CD4-positive, alpha-beta T cell treated with Interferon alpha-2 for 1 hour (primary cell): ENCODE measurements at places on chromosomes 7 and 10.

- no peak for DNase-seq
Observed at GRCh38 chr7:23967949-23968599, 258.1 kb downstream of the STK31 start.

DNA sequence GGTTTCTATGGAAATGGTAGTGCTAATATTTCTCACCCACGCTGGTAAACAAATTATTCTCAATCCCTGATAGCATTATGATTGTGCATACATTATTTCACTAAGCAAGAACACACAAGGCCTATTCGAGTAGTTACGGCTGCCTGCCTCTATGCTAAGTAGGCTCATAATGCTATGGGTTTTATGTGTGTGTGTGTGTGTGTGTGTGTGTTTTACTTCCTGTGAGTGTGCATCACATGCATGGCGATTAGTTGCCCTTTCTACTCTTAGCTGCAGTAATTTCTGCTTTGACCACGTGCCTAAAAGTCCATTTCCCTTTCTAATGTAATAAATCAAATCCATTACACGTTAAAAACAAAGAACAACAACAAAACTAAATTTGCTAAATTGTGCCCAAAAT lies 117.0 kb downstream of the CHCHD3 start:
- DNase-seq: no peak

- DNase-seq: peak; percentile 81
Observed at GRCh38 chr10:101840741-101841453, 2.7 kb downstream of the KCNIP2 start.

DNA sequence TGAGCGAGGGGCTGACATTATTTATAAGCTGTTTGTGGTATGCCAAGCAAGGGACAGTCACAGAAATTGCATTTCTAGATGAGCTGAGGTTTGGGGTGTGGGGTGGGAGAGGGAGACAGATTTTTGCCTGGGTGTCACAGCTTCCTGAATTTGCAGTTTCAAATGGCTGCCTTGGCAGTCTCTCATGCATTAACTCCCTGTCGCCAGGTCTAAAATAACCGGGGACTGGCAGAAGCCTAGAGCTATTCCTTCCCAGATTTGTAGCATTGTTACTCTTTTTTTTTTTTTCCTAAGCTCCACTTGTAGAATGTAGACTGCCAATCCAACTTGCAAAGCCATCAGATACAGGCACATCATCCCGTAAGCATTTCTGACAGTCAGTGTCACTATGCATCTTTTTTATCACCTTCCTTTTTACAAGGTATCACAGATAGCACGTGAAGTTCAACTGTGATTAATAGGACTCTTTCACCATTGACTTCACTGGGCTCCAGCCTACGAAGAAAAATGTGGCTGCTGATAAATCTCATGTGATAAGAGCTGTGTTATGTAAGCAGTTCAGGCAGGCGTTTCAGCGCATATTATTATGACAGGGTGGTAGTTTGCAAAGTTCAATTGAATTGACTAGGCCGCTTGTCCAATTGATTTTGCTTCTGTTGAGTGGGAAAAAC lies 130.7 kb upstream of the CELF2 start:
- no peak for DNase-seq

GRCh38 chr7:65971021-65971420 lies 11.0 kb downstream of the GUSB start:
- DNase-seq: no peak

DNA sequence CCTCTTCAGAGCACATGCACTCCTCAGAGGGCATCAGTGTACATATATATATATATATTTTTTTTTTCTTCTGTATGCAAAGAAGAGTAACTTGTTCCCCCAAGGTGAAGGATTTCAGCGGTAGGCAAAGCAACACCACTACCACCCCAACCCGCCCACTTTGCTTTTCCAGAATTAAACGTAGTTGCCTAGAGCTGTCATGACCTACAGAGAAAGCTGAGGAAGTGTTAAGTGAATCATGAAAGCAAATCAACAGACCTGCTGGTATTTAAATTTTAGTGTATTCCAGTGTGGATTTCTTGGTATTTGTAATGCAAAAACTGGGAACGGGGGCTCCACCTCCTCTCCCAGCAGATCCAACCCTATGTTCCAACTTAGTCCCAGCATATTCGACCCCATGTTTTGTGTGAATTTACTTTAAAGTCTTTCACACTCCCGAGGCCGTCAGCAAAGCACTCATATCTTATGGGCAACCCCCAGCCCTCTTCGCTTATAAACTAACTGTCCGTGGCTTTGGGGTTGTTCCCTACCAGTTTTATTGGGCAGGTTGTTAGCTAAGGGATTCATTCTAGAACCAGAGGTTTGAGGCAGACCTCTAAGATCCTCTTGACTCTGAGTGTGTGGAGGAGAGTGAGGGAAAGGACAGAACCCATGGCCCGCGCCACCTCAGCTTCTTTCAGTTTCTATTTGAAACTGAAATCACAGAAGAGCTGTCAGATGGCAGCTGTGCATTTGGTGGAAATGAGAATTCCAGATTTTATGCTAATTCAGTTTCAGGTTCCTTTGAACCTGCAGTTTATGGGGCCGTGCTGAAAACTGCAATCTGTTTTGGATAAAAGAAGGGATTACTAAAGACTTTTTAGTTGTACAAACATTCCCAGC lies 450.2 kb upstream of the GALNT17 start:
- no peak for DNase-seq

DNA sequence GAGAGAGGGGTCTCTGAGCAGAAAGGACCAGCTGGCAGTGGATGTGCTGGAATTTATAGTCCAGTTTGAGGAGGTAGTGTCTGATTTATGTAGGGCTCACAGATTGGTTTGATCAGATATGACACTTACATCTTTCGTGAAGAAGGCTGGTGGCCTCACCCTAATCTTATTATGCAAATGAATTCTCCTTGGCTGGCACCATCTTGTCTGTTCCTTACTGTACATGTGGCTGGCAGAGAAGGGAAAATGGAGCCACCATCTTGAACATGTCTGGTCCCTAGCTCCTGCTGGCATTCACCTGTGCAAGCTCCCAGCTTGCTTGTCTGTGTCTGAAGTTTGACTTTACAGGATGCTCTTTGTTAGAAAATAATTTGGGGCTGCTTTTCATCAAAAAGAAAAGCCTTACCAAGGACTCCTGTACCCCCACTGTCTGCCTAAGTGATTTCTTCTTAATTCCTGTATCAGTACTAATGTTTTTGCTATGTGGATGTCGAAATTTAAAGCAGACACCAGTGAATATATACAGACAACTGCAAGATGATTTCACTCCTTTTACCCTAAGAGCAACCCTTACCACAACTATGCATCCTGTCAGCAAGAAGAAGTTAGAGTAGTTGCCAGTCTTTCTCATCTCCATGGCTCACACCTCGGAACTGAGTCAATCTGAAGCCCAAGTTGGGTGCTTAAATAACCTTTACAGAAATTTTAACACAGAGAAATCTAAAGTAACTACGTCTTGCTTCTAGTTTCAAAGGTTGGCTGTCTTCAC lies 322.0 kb upstream of the SEMA3D start:
- DNase-seq: no peak

DNA sequence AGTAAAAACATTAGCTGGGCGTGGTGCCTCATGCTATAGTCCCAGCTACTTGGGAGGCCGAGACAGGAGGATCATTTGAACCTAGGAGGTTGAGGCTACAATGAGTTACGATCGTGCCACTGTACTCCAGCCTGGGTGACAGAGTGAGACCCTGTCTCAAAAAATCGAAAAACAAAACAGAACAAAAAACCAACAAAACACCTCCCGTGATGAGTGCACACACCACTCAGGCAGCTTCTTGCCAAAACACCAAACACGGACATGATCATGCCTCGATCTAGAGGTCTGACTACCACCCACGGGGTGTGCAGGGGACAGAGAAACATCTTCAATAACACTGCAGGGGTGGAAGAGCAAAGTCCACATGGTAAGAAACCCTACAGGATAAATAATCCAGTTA lies 44.4 kb downstream of the AMZ1 start:
- no peak for DNase-seq

- DNase-seq: no peak
Observed at GRCh38 chr7:106608661-106609060, 52.3 kb downstream of the CCDC71L start.

DNA sequence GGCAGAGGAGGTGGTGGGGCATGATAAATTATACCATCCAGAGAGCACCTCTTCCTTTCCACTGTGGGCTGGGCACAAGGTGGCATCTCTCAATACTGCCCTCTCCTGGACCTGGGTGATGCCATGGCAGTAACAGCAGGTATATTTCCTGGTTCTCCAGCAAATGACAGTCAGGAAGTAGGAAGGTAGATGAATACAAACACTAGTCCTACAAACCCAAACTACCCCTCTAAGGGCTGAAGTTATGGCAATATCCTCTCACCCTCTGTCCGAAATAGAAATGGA lies 1004.9 kb downstream of the KCNMA1 start:
- DNase-seq: no peak

GRCh38 chr7:35728412-35729060 lies 33.6 kb upstream of the HERPUD2 start:
- no peak for DNase-seq

DNA sequence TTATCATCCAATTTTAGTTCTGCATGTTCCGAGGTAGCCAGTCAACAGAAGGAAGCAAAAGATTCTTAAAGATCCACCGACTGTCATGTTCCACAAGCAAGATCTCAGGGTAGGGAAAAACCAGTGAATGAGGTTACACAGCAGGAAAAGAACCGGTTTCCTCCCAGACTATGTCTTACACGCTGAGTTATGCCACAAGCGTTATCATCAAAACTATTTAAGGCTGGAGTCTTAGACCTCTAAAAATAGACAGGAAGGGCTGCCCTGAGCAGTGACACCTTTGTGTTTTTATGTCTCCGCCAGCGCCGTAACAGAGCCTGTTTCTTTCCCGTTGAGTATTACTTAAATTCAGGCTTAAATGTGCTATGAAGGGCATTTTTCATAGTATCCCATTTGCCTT lies 48.3 kb downstream of the PROSER2 start:
- DNase-seq: no peak

DNA sequence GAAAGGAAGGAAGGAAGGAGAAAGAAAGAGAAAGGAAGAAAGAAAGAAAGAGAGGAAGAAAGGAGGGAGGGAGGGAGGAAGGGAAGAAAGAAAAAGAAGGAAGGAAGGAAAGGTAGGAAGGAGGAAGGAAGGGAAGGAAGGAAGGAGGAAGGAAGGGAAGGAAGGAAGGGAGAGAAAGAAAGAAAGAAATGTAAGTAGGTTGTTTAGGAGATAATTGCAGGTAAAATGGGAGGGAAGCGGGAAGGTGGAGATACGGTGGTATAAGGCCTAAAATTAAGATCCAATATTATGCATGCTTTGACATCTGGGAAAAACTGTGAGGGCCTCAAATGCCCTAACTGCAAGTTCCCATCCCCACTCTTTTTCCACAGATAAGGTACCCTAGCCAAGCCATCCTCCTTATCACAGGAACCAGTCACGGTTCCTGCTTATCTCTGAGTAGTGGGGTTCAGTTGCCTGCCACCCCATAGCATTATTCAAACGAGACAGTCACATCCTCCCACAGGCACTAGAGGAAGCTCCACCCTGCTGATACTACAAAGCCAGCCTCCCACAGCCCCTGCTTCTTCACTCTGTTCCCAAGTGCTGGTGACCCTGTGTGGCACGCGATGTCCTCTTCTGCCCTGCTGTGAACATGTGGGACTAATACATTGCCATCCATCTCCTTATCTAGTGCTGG lies 28.7 kb downstream of the ST8SIA6 start:
- peak; percentile 52 for DNase-seq

DNA sequence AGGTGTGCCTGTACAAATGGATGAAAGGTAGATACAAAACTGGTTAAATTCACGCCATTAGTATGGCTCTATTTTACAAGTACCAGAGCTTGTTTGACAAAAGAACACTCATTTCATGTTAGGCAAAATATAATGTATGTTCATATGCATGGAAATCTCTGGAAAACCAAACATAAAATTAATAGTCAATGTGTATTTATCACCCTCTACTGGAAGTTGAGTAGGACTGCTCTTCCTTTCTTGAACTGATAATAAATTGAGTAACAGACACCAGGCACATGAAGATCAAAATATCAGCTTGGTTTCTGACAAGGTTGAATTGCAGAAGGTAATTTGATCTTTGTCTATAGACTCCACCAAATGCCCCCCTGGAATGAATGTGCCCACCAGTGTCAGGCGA lies 19.8 kb upstream of the AKR1B1 start:
- no peak for DNase-seq

DNA sequence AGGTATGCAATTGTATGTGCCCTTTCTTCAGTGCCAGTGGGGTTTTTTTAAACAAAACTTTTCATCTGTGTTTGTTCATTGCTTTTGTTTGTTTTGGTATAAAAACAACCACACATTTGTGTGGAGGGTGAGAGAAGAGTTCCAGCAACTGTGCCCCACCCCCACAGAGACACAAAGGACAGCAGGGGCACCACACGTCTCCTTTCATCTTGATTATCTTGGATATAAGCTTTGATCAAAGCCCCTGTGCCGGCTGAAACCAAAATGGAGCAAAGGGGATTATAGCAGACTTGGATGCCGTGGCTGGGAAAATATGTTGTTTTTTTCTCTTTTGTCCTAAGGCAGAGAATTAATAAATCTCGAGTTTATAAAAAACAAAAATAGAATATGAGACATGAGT lies 111.8 kb upstream of the RSU1 start:
- DNase-seq: no peak

DNA sequence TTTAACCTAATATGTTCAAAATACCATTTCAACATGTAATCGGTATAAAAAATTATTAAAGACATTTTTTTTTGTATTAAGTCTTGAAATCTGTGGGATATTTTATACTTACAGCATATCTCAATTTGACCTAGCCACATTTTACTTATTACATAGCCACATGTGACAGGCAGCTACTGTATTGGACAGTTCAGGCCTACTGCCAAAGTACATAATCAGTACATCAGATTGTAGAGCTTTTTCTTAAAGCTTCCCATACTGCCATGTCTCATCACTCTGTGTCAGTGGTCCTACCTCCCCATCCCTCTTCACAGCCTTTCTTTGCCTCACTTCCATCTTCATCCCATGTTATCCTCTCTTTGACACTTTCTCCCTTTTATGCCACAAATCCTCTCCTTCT lies 43.0 kb downstream of the LOXL4 start:
- no peak for DNase-seq

GRCh38 chr7:137209151-137209817 lies 134.2 kb downstream of the PTN start:
- no peak for DNase-seq

- DNase-seq: no peak
Observed at GRCh38 chr10:55509168-55509567, 708.1 kb upstream of the PCDH15 start.

GRCh38 chr10:11256896-11257295 lies 239.2 kb downstream of the CELF2 start:
- no peak for DNase-seq

GRCh38 chr10:118034791-118035261 lies 11.9 kb downstream of the RAB11FIP2 start:
- no peak for DNase-seq

DNA sequence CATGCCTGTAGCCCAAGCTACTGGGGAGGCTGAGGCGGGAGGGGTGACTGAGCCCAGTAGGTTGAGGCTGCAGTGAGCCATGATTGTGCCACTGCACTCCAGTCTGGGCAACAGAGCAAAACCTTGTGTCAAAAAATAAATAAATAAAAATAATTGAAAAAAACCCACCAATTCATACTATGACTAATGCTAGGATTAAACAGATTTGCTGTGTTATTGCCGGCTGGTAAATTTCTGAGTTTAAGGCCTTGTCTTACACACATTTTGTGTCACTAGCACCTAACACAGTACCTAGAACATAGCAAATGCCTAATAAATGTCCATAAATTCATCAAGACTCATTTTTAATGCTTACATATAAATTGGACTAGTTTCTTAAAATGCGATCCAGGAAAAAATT lies 8.7 kb downstream of the ESYT2 start:
- DNase-seq: no peak
